ENCODE measurements at places on chromosomes 7 and 10.

DNA sequence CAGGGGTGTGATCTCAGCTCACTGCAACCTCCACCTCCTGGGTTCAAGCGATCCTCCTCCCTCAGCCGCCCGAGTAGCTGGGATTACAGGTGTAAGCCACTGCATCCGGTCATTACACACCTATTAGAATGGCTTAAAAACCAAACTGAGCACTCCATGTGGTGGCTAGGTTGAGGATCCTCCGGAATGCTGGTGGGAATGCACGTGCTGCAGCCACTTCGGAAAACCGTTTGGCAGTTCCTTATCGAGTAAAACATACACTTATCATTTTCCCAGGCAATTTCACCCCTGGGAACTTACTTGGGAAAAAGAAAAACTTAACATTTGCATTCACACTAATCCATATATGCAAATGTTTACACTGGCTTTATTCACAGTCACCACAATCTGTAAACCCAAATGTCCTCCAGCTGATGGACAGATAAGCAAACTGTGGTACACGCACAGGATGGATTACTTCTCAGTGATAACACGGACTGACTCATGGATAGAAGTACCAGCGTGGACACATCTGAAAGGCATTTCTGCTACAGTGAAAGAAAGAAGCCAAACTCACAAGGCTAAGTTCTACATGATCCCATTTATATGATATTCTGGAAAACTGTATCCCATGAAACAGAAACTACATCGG, 20.4 kb downstream of the RFC2 start:
- DNase-seq, result no peak

GRCh38 chr7:130189343-130189742, 15.9 kb downstream of the TMEM209 start:
- DNase-seq, result no peak

GRCh38 chr7:156152390-156152789, 340.1 kb upstream of the SHH start:
- DNase-seq, result no peak

GRCh38 chr7:45072131-45073030, 16.4 kb downstream of the NACAD start:
- no peak for DNase-seq

DNA sequence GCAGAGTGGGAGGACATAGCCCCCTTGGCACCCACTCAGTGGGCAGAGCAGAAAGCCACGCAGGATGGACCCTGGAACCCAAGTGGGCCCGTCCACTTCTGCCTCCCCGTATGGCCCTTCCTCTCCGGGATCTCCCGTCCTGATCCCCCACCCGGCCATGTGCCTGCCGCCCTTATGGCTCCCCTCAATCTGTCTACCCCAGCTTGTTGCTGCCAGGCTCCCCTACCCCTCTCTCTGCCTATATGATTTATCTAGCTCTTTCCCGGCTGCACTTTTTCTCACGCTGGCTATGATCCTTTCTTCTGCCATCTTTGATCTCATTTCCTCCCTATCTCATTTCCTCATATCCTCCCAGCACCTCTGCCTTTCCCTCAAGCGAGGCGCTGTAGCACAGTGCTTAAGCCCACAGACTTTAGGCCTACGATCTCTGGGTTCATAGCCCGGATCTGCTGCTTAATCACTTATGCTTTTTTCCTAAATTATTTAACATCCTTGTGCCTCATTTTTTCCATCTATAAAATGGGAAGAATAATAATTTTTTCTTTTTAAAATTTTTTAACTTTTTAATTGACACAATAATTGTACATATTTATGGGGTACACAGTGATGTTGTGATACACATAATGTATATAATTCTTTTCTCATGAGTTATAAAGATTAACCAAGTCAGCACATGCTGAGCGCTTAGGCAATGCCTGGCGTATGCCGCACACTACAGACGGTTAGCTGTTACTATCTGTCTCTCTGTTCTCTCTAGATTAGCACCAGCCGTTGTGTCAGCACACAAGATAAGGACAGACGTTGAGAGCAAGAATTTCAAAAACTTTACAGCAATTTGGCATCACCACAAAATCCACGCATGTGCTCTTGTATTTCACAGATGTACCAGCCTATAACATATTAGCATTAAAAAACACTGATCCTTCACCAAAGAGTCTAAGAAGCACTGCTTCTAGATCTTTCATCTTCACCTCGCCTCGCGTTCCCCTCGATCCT, 18.1 kb downstream of the KCNH2 start:
- DNase-seq, result no peak

GRCh38 chr7:155555116-155555695, 8.8 kb upstream of the CNPY1 start:
- DNase-seq, result no peak

- no peak for DNase-seq
Measured at GRCh38 chr10:96673318-96674099, 46.8 kb downstream of the PIK3AP1 start.

GRCh38 chr7:117216436-117217069, 106.3 kb downstream of the WNT2 start:
- no peak for DNase-seq

DNA sequence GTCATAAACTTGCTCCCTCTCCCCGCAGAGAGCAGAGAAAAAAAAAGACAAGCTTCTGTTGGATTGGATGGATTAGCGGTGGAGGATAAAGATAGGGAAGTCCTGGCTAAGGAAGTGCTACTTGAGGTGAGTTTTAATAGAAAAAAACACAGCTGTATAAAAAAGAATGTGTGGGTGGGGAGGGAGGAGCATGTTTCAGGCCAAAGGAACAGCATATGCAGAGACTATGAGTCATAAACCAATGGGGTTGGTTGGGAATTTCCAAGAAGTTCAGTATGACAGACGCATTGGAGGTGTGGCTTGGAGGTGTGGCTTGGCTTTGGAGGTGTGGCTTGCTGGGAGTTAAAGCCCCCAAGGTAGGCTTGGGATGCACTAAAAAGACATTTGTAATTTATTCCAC, 103.0 kb upstream of the LSM8 start:
- no peak for DNase-seq

GRCh38 chr7:16657656-16658279, 11.8 kb downstream of the BZW2 start:
- DNase-seq, result no peak

GRCh38 chr7:155396661-155397060, 61.3 kb upstream of the EN2 start:
- DNase-seq, result no peak

Measured in activated CD8-positive, alpha-beta memory T cell treated with anti-CD3 and anti-CD28 coated beads for 4 hours (primary cell).